Activated T-cell treated with anti-CD3 and anti-CD28 coated beads for 1 hour (primary cell): ENCODE measurements at places on chromosomes 11 and 22.

DNA sequence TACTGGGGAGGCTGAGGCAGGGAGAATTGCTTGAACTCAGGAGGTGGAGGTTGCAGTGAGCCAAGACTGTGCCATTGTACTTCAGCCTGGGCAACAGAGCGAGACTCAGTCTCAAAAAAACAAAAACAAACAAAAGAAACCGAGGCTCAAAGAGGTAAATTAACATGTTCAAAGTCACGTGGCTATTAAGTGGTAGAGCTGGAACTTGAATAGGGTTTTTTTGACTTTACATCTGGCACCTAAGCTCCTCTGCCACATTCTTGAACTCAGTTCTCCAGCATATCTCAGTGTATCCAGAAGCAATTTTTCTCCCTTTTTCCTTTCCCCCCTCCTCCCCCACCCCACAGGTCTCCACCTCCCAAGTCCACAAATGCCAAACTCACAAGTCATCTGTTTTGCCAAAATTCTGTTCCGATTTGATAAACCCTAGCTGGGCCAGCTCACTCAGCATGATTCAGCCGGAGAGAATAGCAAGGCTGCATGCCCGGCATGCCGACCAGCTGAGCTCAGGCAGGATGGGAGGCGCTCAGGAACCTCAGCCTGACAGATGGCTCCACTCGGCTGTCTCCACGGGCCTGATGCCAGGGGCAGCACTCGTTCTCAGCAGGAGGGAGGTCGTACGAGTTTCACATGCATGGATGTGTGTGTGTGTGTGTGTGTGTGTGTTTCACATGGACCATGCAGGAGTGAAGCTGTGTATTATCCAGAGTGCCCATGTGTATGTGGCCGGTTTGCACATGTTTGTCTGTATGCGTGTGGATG, 63.2 kb upstream of the RRAS2 start:
- no peak for DNase-seq

GRCh38 chr11:15849257-15849656, 507.1 kb downstream of the SOX6 start:
- DNase-seq, result no peak

DNA sequence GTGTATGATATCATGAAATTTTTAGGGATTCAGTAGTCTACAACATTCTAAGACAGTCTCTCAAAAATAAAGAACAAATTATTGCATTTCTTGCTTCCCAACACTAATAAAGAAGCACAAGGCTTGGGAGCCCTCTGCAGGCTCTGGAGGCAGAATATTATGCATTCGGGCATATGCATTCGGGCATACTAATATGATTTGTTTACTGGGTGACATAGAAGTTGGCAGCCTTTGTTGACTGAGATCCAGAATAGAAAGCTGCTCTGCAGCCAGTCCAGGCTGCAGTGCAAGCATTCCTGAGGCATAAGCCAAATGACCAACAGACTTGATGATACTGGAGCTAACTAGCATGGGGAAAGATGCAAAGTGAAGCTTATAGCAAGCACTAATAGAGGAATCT, 945.5 kb downstream of the OPCML start:
- DNase-seq, result no peak

- DNase-seq, result no peak
Observed at GRCh38 chr11:72478669-72479068, 44.3 kb upstream of the CLPB start.

- no peak for DNase-seq
Observed at GRCh38 chr22:20094197-20094807, 14.3 kb downstream of the DGCR8 start.

DNA sequence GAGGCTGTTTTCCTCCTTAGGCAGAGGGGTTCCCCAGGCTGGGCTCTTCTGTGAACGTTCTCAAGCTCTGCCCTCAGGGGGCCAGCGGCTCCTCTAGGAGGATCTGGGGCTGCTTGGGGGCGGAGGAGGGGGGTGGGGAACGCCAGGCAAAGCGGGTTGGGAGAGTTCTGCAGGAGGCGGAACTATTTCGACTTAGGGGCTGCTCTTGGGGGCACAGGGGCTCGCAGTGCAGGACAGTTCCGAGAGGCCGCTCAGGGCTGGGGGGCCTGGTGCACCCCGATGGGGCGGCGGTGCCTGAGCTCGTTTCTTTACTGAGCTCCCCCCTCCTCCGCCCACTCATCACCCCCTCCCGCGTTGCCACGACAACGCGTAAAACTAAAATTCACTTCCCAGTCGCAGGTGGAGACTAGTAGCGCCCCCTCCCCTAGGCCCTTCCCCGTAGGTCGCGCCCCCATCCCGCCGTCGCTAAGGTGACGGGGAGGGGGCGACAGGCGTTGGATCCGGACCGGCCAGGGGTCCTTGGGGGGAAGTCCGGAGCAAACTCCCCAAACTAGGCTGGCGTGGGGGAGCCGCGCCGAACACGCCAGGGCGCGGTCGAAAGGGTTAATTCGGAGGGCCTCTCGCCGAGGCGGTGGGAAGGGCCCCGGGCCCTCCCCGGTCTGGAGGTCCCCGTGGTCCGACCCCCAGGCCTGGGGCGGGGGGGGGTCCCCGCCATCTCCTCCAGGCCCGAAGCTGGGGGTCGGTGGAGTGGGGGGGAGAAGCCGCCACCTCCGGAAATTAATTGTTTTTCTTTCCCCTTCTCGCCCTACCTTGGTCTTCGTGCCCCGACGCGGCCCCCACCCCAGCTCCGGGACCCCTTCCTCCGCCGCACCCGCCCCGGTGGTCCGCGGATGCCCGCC, 857 bp downstream of the SHANK3 start:
- DNase-seq, result no peak

- DNase-seq, result no peak
Observed at GRCh38 chr22:49351761-49352227, 475.9 kb downstream of the BRD1 start.

DNA sequence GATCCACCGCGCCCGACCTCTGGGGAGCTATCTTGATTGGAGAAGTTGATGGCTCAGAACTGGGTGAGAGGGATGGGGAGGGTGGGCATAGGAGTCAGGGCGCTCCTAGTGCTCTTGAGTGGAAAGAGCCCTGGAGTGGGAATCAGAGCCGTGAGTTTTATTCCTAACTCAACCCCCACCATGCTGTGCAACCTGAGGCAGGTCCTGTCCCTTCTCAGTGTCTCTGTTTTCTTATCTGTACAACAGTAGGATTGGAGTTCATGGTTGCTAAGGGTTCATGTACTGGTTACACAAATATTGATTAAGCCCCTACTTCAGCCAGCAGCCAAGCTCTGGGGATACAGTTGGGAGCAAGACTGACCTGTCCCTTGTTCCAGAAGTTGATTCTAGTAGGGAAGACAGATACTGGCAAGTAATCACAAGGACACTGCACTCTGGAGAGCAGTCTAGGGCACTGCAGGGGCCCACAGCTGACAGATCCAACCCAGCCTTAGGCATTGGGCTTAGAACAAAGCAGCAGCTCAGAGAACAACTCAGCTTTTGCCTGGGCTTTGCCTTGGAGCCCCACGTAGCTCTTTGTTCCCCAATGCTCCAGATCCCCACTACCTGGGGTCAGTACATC, 12.4 kb upstream of the DAGLA start:
- DNase-seq, result no peak

GRCh38 chr11:116037861-116038260, 533.6 kb upstream of the CADM1 start:
- no peak for DNase-seq

GRCh38 chr22:30275625-30276024, 9.0 kb upstream of the OSM start:
- DNase-seq, result no peak

GRCh38 chr11:46294365-46295309, 17.2 kb downstream of the CREB3L1 start:
- DNase-seq, result no peak

GRCh38 chr11:71206186-71206585, 46.2 kb downstream of the SHANK2 start:
- DNase-seq, result no peak

DNA sequence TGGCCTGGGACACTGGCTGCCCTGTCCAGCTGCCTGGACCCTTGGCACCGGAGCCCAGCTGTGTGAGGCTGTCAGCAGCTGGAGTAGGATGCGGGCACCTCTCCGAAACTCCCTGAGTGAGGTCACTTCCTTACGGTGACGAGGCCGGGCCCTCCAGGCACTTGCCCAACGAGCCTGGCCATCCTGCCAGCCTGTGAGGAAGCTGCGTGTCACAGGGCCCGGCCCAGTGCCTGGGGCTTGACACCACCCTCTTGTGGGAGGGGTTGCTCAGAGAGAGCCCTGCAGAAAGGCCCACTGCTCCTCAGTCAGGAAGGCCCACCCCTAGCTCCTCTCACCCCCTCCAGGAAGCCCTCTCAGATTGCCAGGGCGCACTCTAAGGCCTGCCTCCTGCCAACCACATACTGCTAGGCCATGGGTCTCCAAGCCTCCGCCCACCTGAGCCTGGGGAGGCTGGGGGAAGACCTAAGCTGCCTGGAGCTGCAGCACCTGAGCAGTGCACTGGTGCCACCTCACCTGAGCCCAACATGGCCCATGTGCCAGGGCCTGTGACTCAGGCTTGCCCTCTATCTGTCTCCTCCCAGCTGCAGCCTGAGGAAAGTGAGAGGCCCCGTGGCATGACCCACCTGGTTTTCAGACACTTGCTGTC, 4.3 kb upstream of the PHLDA2 start:
- no peak for DNase-seq

- DNase-seq, result no peak
Observed at GRCh38 chr11:66495401-66495854, 15.0 kb upstream of the BBS1 start.

- DNase-seq, result no peak
Observed at GRCh38 chr11:88535916-88536547, 198.5 kb upstream of the CTSC start.

DNA sequence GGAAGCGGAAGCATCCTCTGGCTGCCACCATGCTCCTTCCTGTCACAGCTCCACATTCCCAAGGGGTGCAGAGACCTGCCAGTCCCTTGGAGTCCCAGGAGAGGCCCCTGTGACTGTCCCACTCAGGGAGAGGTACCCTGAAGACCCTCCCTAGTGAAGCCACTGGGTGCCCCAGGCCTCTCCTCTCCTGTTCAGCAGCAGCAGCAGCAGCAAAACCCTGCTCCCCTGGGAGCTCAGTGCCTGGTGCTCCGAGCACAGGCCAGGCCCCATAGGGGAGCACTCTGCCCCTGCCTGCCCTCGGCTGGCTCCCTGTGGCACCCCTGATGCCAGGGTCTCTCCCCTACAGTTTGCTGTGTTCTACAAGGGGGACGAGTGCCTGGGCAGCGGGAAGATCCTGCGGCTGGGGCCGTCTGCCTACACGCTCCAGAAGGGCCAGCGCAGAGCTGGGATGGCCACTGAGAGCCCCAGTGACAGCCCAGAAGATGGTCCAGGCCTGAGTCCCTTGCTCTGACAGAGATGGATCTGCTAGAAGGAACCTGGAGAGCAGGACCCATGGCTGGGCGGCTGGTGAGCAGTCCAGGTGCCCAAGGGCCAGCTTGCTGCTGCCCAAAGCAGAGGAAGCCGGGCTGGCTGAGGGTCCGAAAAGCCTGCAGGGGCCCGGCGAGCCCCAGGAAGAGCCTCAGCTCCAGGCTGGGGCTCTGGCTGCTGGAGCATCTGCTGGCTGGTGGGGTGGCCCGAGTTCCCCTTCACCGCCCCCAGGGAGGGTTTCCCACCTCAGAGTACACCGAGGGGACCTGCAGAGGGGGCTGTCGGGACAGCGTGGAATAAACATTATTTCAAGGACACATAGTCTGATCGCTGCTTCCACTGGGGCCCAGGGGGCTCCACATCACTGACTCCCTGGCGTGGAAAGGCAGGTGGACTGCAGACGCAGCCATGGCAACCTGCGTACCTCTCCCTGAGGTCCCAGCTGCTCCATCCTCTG, 21.3 kb downstream of the TRMU start:
- DNase-seq, result no peak

DNA sequence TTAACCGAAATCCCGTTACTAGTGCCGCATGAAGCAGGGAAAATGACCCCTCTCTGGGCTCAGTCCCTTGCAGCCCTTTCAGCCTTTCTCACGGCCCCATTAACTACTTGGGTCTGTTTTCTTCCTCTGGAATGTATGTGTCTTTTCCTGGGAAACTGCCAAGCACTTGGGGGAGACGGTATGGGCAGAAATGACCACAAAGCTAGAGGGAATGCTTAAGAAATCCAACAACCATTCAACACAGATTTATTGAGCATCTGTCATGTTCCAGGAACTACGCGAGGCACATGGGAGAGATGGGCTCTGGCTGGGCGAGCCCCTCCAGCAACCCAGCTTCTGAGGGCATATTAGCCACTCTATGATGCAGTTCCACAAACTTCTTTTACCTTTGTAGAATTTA, 462.6 kb downstream of the BUD13 start:
- DNase-seq, result no peak

DNA sequence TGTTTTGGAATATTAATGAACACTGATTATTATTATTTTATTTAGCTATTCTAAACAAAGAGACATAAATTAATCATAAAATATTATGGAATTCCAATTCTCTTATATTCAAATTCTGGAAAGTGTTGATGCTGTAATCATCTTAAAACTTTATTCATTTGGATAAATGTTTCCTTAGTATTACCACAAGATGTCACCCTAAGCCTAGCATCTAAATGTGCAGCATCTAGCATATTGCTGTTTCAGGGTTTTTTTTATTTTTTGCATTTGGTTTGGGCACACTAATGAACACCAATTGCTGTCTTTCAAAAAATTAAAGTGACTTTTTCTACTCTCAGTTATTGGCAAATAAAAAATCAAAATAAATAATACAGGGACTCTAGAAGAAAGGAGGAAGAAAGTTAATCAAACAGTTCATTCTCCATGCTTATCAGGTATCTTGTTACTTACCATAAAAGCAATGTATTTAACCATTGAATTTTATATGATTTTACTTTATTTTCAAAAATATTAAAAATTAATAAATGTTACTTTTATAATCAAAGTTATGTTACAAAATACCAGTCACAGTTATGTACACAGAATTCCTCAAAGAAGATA, 31.8 kb downstream of the DLG2 start:
- no peak for DNase-seq

GRCh38 chr11:73530109-73530508, 67.8 kb downstream of the FAM168A start:
- DNase-seq, result no peak

- no peak for DNase-seq
Observed at GRCh38 chr11:34086554-34087283, 18.7 kb upstream of the NAT10 start.

GRCh38 chr11:119723243-119723951, 5.6 kb downstream of the NECTIN1 start:
- no peak for DNase-seq

DNA sequence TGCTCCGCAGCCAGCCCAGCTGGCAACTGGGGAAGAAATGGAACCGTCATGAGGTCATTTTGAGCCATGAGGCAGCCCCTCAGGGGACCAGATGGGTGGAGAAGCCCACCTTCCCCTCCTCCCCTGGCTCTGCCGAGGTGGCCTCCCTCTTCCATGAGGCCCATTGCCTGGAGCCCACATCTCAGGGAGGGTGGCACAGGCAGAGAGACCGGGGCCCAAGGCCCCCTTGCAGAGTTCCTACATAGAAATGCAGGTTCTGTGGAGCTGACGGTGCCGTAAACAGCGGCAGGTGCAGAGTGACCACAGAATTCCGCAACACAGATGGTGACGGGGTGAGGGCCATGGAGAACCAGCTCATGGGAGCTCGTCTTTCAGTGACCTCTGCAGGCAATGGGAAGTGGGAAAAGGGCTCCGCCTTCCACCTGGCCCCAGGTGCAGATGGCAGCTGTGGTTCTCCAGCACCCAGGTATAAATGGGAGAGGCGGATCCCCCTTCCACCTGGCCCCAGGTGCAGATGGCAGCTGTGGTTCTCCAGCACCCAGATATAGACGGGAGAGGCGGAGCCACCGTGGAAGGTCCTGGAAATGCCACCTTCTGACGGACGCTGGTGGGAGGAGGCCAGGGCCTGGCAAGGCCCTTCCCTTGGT, 765.4 kb downstream of the BRD1 start:
- no peak for DNase-seq
